Thoracic aorta endothelial cell (primary cell): ENCODE measurements at places on chromosomes 4 and X. TPM values are rescaled to one million over a fixed set of nuclear protein-coding genes. Genes with fewer than 3 reads are reported as not detected.

RS1 gene
- total RNA-seq: not detected in 2 replicates

TLR6 gene
- 5.3 and 6.0 TPM in 2 replicates for total RNA-seq

ATP2B3 gene
- not detected in 2 replicates for total RNA-seq

USP17L15 gene
- not detected in 2 replicates for total RNA-seq

DGKQ gene
- total RNA-seq: 12.6 and 14.8 TPM in 2 replicates

MYL5 gene
- total RNA-seq: 6.7 and 7.6 TPM in 2 replicates

PCDH10 gene
- 9.8 and 71.9 TPM in 2 replicates for total RNA-seq

GSX2 gene
- total RNA-seq: not detected in 2 replicates
